ENCODE measurements at places on chromosomes 2 and 18.

DNA sequence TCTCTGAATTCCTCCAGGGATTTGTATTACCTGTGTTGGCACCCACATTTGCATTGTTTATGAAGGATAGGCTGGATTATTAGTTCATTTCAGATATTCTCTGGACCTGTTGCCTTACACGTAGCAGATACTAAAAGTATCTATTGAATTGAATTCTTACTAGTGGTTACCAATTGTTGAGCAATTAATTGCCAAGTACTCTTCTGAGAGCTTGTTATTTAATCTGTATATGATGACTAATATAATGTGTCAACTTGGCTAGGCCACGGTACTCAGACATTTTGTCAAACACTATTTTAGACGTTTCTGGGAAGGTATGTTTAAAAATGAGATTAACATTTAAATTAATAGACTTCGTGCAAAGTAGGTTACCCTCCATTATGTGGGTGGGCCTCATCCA is 2.5 kb upstream of the SPP2 start:
- DNase-seq, result no peak

- no peak for DNase-seq
These were observed 347.6 kb downstream of the CTNNA2 start for GRCh38 chr2:79860228-79861058.

DNA sequence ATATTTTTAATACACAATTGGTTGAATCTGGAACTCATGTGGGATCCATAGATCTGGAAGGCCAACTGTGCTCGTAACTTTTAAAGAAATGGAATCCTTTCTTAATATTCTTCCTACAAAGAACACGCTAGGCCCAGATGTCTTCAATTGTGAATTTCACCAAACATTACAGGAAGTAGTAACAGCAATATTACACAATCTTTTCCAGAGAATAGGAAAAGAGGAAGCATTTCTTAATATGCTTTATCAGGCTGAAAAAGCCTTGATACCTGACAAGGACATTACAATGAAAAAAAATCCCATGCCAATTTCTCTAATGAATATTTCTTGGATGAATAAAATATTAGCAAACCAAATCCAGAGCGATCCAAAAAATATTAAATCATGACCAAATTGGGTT is 80.3 kb upstream of the HAAO start:
- DNase-seq, result no peak

DNA sequence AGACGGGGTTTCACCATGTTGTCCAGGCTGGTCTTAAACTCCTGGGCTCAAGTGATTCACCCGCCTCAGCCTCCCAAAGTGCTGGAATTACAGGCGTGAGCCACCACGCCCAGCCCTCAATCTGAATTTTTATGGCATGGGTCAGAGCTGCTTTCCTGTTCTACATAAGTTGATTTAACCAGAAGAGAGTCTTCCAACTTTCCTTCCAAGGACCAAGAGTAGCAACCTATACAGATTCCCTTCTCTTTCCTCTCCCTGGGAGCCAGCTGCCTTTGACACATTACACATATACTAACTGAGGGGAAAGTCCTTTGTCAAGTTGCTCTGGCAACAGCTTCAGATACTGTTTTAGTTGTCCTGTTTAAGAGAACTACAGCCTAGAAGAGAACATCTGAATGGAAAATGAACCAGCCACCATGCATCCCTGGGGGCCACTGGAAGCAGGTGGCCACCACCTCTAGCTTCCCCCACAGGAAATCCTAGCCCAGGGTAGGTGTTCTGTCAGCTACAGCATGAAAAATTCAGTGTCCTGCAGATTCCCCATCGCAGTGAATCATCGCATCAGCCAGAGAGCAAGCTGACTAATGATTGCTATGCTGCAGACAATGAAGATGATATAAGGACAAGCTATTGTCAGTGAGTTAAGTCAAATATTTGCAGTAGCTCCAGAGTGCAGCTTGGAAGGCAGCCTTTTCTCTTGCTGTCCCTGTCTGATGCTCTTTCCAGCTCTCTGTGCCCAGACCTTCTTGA is 62.9 kb downstream of the POMC start:
- DNase-seq, result no peak

DNA sequence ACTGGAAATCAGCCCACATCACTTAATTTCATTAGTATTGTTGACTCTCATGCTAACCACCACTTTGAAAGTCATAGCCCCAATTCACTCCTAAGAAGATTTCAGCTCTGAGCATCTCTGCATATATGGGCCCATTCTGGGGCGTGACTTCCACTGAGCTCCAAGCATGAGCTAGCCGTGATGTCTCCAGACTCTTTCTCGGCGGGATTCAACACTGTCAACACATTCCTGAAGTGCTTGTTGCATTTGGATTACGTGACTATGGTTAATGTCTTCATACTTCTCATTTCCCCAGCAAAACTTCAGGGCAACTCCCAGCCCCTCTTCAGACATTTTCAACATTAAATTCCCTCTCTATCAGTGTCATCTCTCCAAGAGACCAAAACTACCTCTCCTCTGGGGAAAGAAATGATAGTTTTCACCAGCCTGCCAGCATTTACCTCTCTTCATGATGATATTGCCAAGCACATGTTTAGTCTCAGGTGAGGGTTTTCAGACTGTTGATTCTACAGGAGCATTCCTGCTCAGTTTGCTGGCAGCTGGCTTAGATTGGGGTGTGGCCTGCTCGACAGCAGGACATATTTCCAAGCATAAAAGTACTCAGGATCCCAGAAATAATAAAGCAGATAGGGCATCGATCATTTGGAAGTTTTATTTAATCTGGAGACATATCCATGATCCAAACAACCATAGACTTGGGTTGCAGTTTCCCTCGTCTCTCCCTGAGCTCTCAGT is 81.7 kb downstream of the FEZ2 start:
- no peak for DNase-seq
